HepG2 (cell line): ENCODE measurements at places on chromosomes 2 and 18. TPM values are rescaled to one million over a fixed set of nuclear protein-coding genes. Genes with fewer than 3 reads are reported as not detected.

DYNAP gene
- total RNA-seq: not detected in 2 replicates

DNA sequence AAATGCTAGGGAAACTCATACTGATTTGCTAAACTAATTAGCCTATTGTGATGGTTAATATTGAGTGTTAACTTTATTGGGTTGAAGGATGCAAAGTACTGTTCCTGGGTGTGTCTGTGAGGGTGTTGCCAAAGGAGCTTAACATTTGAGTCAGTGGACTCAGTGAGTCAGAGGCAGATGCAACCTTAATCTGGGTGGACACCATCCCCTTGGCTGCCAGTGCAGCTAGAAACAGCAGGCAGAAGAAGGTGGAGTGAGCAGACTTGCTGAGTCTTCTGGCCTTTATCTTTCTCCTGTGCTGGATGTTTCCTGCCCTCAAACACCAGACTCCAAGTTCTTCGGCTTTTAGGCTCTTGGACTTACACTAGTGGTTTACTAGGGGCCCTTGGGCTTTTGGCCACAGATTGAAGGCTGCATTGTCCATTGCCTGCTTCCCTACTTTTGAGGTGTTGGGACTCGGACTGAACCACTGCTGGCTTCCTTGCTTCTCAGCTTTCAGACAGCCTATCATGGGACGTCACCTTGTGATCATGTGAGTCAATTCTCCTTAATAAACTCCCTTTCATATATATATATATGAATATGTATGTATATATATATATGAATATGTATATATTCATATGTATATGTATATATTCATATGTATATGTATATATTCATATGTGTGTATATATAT lies 69.7 kb downstream of the RPRM start:
- no peak for DNase-seq
- no peaks in the 10 kb centered on the region for H3K4me1 ChIP-seq
- H3K36me3 ChIP-seq: no peaks in the 10 kb centered on the region
- H3K27ac ChIP-seq: no peak overlapping the region
- H3K4me3 ChIP-seq: no peak overlapping the region
- no peaks in the 10 kb centered on the region for H3K27me3 ChIP-seq

DNA sequence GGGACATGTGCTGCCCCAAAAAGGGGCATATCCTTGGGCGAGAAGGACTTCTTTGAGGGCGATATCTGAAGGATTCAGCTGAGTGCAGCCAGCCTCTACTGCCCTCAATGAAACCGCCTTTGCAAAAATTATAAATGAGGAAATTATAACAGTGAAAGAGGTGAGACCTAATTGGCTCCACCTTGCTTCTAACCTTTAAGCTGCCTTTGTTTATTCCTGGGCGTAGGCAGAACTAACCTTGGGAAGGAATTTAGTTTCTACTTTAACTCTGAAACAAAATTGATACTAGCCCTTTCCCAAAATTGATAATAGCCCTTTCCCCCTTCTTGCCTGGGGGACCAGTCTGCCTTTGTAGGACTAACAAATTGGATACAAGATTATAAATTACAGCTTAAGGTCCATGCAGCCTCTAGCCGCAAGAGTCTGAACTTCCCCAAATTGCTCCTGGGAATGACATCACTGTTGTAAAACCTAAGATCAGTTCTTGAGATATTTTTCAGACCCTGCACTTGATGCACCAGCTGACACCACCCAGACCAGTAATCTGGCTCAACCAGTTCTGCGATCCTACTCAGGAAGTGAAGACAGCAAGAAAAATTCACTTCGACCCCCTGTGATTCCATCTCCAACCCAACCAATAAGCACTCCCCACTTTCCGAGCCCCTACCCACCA lies 36.0 kb upstream of the ASAP2 start:
- no peak for DNase-seq
- peaks cover 55% of the 10 kb centered on the region for H3K4me1 ChIP-seq
- H3K36me3 ChIP-seq: no peaks in the 10 kb centered on the region
- H3K27me3 ChIP-seq: peaks cover 35% of the 10 kb centered on the region
- H3K27ac ChIP-seq: no peak overlapping the region

DNA sequence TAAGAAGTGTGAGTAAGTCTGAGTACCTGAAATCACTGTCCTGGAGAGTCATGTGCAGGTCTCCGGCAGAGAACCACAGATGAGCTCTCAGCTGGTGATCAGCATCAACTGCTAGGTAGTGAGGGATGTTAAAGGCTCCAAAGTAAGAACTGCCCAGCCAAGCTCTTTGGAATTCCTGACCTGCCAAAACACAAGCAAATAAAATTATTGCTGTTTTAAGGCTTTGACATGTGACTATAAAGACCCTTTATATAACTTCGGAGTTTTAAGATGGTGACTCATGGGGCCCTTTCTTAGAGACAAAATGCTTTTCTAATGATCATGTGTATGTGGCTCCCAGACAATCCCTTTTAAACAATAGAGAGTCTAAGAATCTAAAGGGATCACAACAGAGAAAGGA lies 855.7 kb downstream of the TRIB2 start:
- no peak overlapping the region for H3K27ac ChIP-seq
- no peak overlapping the region for H3K4me3 ChIP-seq
- no peak for DNase-seq
- no peaks in the 10 kb centered on the region for H3K27me3 ChIP-seq

- H3K4me3 ChIP-seq: no peak overlapping the region
- DNase-seq: no peak
- H3K27ac ChIP-seq: no peak overlapping the region
- no peaks in the 10 kb centered on the region for H3K36me3 ChIP-seq
- no peaks in the 10 kb centered on the region for H3K27me3 ChIP-seq
Observed at GRCh38 chr2:147133286-147133908, 711.4 kb upstream of the ACVR2A start.

DNA sequence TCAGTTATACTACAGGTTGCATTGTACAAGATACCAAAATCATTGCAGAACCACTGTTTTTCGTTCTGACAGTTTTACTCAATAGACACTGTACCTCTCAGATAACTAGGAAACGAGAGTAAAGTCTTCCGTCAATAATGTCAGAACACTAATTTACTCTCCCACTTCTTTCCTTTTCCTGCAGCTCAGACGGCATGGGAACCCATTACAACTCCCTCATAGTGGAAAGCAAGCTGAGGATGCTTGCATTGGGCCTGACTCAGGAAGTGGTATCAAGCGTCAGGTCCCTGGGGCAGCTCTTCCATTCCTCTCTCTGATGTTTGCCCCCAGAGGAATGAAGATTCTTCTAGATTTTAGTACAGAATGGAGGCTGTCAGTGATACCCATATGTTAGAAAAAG lies 23.9 kb upstream of the FHL2 start:
- H3K27me3 ChIP-seq: peaks cover 19% of the 10 kb centered on the region; the same call in 2 of the 3 replicates
- no peak for DNase-seq
- no peaks in the 10 kb centered on the region for H3K36me3 ChIP-seq
- H3K4me1 ChIP-seq: peaks cover 21% of the 10 kb centered on the region
